ENCODE measurements at places on chromosomes 11 and 22. TPM values are rescaled to one million over a fixed set of nuclear protein-coding genes. Genes with fewer than 3 reads are reported as not detected.

GRCh38 chr11:8287703-8288102, 24.0 kb upstream of the LMO1 start:
- no peak for DNase-seq

DNA sequence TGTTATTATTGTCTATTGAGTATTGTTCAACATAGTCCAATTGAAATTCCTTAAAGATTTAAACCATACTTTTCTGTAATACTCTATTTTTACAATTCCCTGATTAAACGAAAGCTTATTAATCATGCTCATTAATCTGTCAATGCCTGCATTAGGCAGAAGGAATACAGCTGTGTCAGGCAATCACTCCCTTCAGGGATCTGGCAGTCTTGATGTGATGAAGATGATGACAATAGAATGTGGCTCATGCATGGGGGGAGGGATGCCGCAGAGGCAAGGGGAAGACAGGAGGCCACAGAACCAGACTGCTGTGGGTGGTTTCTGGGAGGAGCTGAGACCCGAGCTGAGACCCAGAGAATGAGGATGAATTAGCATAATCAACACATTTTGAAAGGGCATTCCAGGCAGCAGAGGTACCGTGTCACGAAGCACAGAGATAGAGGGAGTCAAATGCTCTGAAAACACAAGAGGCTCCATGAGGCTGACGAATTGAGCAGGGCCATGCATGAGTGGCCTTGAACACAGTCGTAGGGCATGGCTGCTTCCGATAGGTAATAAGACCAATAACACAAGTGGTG, 1075.5 kb downstream of the OPCML start:
- no peak for DNase-seq

- no peak for DNase-seq
Measured at GRCh38 chr11:117806846-117807245, 9.8 kb upstream of the DSCAML1 start.

The MRE11 gene
- 9.9 TPM for total RNA-seq

DNA sequence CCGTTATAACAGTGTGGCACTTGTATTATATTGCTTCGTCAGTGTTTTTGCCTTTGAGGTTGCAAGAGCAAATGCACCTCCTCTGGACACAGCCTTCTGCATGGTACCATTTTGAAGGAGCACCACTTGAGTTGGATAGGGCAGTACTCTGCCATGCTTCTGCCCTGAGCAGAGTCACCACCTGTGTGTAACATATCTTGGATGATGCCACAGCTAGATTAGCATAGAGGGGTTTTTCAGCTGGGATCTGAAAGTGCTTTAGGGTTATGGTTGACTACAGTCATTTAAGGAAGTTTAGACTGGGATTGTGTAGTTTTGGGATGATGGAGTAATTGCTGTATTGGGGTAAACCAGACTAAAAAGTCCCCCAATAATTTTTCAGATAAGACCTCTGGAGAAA, 78.8 kb downstream of the PPP6R3 start:
- no peak for DNase-seq

GRCh38 chr22:28728621-28729313, 12.9 kb downstream of the CHEK2 start:
- no peak for DNase-seq

The OR5D13 gene
- total RNA-seq: not detected

- DNase-seq: no peak
Measured at GRCh38 chr11:44742508-44743246, 15.9 kb downstream of the TSPAN18 start.

- DNase-seq: no peak
Measured at GRCh38 chr11:12882670-12883069, 126.4 kb upstream of the RASSF10 start.

The SHANK2 gene
- 5.7 TPM for total RNA-seq

The TRAF6 gene
- 12.2 TPM for total RNA-seq

The VSIG10L2 gene
- total RNA-seq: 0.09 TPM

DNA sequence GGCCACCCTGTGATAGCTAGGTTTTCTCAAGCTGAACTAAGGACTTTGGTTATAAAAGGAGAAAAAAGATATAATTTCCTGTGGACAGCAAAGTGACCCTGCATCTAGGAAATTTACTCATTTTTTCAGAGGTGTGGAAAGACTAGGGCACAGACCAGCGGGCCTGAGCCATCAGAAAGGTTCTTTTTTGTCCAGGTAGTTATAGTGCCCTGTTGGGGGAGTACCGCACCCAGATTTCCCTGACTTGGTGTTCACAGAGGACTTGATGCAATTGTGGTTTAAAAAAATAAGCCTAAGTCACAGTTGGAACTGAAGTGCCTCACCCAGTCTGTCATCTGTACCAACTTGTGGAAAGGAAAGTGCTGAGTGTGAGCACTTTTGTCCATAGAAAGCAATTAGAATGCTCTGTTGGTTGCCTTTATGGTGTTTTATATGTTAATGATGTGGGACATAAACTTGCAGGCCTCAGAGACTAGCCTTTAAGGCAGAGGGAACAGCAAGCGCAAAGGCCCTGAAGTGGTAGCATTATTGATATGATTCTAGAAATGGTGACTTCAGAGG, 3.1 kb downstream of the SYT9 start:
- DNase-seq: no peak

GRCh38 chr11:111814106-111814505, 47.9 kb upstream of the PPP2R1B start:
- no peak for DNase-seq

The PDE2A gene
- total RNA-seq: 5.6 TPM

The CALCA gene
- not detected for total RNA-seq

The ZP1 gene
- not detected for total RNA-seq

- no peak for DNase-seq
Measured at GRCh38 chr22:35037089-35037488, 28.9 kb upstream of the ISX start.

DNA sequence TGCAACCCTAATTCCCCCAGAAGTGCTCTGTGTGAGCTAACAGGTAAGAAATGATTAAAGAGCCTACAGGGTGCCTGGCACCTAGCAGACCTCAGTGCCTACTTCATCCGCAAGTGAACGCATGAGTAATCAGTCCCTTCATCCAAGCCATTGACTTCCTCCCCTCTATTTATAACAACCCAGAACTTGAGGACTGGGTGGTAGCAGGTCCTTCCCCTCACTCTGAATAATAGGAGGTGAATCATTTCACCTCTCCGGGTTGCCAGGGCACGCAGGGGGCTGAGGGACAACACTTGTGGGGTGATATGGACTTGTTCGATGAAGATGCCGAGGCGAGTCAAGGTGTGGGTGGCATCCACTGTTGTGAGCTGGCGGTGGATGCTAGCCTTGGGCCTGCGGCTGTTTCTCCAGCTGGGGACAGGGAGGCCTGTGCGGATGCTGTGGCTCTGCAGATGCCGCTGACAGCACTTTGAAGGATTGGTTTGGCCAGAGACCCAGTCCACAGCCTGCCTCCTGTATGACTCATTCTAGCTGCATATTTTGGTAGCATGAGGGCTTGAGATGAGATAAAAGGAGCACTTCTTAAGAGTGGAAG, 11.7 kb upstream of the SORL1-AS1 start:
- no peak for DNase-seq

GRCh38 chr22:47839595-47840227, 1077.3 kb downstream of the TBC1D22A start:
- no peak for DNase-seq

The P2RX6 gene
- total RNA-seq: 0.50 TPM

- no peak for DNase-seq
Measured at GRCh38 chr11:43518408-43519160, 159.9 kb downstream of the TTC17 start.

DNA sequence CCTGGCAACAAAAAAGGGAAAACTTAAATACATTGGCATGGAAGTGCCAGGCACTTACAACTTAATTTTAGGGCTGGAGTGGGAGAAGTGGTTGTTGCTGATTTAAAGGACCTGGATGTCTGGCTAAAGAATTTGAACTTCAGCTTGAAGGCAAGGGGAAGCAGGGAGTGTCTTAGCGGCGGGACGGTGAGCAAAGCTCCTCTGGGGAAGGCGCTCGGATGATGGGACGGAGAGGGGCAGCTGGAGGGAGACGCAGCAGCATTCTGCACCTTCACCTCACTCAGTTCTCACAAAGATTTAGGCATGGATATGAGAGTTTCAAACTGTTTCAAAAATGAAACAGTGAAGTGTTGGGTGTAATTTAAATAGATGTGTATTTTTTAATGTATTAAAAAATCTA, 967.1 kb downstream of the BRD1 start:
- DNase-seq: no peak

The USH1C gene
- total RNA-seq: not detected

DNA sequence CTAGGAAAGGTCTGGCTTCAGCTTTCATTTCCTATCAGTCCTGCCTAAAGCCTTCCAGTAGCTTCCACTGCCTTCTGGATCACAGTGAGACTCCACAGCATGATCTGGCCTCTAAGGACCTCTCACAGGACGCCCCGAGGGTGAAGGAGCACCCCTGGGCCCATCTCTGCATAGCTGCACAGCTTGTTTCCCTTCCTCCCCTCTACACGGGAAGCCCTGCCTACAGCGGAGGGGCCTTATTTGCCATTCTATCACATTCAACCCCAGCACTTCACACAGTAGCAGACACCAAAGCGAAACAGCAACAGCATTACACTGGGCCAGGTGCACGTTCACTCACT, 162.3 kb upstream of the GRK3 start:
- no peak for DNase-seq

The NAALAD2 gene
- not detected for total RNA-seq

DNA sequence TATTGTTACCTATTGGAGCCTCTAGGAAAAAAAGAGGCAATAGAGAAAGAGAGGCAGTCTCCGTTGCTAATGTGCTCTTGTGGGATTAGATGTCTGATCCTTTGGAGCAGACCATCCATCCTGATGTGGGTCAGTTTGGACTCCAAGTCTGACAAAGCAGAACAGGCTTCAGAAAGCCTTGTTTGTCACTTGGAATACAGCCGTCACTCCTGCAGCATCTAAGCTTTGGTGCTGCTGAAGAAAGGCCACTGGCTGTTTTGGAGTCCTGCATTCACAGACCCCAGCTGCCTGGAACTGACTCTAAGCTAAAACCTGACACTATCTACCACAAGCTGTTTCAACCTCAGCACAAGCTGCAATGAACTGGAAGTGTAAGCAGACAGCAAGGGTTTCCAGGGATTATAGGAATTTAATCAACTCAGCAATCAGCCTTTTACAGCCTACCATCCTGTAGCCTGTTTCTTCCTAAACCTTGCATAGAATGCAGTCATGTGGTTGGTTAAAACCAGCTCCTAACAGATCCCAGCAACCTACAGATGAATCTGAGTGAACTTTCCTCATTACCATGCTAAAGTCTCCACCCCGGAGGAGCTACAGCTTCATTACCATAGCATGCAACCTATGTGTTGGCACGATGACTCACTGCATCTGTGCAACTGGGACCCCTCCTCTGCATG, 3.7 kb upstream of the PLAAT4 start:
- no peak for DNase-seq

GRCh38 chr11:73295241-73295995, 12.7 kb upstream of the ARHGEF17 start:
- no peak for DNase-seq

DNA sequence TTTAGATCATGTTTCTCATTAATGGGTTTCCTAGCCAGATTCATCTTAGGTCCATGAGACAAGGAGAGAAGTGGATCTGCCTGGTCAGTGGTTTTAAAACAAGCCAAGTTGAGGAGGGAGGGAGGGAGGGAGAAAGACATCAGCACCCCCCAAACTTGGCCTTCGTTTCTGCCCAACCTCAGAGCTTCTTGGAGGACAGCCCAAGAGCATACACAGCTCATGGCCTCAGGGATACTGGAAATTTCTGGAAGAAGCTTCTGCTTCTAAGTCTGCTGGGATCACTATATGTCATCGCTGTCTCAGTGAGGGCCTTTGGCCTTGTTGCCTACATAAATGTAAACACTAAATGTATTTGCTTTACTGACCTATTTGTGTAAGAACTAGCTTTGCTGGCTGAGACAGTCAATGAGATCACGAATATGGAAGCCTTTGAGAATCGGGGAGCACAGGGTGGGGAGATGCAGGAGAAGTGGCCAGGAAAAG, 375.1 kb downstream of the BUD13 start:
- no peak for DNase-seq

DNA sequence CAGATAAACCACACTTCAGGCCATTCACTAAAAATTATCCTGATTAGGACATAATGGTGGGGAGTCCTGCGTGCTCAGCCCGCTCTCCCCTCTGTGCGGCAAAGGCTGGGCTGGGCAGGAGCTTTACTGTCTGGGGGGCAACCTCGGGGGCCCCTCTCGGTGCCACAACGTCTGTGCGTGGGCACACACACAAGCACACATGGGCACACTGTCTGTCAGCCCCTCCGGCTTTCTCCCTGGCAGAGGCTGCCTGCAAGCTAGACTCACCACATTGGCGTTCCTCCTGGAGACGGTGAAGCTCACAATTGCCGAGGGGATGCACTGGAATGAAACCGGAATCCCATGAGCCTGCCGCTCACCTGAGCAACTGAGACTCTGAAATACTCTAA, 5.2 kb downstream of the MLC1 start:
- no peak for DNase-seq

DNA sequence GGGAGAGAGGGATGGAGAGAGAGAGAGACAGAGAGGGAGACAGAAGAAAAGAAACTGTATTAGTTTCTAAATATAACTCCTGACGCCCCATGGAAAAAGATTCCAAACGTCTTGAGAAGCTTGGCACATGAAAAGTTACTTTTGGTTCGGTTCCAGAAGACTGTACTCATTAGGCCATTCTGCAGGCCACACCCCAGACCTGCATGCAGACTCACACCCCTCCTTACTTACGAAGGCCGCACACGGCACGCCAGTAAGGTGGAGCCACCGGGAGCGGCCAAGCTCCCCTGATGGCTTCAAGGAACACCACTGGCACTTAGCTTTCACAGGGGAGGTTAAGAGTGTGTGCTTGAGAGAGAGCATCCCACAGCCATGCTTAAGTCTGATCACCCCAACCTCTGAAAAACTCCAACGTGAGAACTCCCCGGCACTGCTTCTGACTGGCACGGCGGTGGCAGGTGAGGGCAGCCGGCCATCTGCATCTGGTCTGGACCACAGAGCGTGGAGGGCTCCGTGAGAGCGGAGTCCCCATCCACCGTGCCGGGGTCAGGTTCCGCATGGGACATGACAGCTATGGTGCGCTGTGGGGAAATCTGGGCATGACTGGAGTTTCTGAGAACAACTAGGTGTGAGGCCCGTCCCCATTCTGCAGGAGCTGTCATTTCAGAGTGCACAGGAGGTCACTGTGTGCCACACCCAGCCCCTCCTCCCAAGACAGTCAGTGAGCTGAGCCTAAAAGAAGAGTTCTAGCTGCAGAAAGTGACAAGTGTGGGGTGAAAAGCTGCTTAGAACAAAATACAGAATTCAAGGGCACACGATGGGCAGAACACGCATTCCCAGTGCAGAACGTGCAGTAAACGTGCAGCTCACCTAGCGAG, 62.4 kb downstream of the MYH9 start:
- no peak for DNase-seq

The OTOG gene
- total RNA-seq: not detected

DNA sequence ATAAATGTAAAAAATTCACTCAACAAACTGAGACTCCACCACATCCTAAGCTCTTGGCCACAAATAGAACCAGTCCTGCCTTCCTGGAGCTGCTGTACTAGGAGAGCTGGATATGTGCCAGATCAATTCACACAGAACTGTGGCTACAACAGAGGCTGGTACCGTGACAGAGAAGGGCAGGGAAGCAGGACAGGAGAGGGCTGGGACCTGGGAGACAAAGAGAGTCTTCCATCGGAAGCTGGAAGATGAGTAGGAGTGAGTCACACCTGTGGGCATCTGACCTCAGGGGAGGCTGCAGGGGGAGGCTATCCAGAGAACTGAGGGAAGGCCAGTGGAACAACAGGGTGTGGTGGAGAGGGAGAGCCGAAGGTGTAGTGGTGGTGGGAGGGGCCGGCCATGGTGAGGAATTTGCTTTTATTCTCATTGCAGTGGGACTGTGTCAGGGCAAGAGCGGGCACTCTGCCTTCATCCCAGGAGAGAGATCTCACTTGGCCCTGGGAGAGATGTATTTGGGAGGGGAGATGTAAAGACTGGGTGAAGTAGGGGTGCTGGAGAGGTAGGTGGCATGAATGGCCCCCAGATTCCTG, 1.9 kb upstream of the LTBP3 start:
- no peak for DNase-seq
